ENCODE measurements at places on chromosomes 7 and 10. TPM values are rescaled to one million over a fixed set of nuclear protein-coding genes. Genes with fewer than 3 reads are reported as not detected.

ADARB2 gene
- total RNA-seq, result not detected

SFXN4 gene
- total RNA-seq, result 17.7 TPM

LRGUK gene
- under 0.01 TPM for total RNA-seq

OR2A12 gene
- total RNA-seq, result not detected

MUC12 gene
- total RNA-seq, result 0.51 TPM

DAGLB gene
- 22.6 TPM for total RNA-seq

BMPER gene
- 12.2 TPM for total RNA-seq

STEAP2 gene
- 29.8 TPM for total RNA-seq

GRCh38 chr10:60964257-60965235 lies 20.6 kb upstream of the RHOBTB1 start:
- peak; percentile 86 for DNase-seq

GRCh38 chr7:44757311-44757710 lies 8.7 kb downstream of the ZMIZ2 start:
- DNase-seq, result peak; percentile 33

DNA sequence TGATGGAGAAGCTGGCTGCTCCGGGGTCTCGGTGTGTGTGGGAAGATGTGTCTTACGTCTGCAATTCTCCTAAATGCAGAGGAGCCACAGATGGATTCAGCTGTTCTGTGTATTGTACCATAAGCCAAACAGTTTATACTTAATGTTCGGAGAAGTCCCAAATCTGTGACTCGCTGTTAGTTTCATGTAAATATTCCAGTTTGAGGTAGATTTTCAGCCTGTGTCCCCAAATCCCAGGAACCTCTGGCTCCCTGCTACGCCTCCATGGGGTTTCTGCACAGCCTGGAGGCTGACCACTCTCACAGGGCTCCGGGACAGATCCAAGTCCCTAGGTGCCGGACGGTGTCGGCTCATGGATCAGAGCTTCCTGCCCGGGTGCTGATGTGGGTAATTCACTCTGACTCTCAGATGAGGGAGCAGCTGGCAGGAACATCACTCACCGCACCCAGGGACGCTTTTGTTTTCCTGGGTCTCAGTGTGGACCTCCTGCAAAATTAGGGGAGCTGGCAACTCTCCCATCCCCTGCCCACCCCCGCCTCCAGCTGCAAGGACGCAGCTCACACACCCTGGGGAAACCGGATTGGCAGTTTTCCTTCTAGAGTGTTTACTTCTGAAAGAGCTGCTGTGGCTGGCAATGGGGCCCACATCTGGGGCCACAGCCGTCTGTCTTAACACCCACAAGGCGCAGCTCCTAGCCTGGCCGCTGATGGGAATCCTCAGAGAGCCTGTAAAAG lies 421.1 kb upstream of the FOXK1 start:
- peak; percentile 66 for DNase-seq

DNA sequence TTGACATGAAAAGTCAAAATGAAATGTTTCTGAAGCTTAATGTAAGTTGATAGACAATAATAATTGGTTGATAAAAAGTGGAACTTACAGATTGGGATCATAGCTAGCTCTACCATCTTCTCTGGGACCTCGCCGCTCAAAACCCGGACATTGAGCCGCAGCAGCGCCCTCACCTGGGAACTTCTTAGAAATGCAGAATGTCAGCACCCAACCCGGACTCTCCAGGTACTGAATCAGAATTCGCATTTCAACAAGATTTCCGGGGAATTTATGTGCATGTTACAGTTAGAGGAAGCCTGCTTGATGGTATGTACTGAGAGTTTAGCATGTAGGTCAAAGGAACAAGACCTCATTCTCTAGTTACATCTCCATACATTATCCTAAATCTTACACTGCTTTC lies 36.7 kb upstream of the ABLIM1 start:
- DNase-seq, result no peak

GRCh38 chr10:92408017-92408361 lies 117.0 kb downstream of the MARCHF5 start:
- DNase-seq, result no peak

DNA sequence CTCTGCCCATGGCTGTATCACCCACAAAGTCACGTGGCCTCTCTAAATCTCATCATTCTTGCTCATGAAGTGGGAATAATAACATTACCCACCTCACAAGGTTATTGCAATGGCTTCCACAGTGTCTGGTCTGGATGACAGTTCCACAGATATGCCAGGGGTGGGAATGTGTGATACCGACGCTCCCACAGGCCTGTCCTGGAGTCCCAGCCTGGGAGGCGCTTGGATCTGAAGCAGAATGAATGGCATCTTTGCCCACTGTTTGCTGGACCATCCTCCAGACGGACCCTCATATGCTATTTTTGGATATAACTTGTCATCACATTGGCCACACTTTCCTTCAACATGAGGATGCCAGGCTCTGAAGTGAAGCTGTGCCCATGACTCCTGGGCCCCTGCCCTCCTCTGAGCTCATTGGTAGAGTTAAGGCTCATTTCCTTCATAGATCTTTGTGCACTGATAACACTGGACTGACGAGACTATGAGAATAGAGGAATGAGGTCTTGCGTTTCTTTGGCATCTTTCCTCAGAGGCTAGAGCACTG lies 279.8 kb upstream of the ZNF32 start:
- DNase-seq, result no peak

DNA sequence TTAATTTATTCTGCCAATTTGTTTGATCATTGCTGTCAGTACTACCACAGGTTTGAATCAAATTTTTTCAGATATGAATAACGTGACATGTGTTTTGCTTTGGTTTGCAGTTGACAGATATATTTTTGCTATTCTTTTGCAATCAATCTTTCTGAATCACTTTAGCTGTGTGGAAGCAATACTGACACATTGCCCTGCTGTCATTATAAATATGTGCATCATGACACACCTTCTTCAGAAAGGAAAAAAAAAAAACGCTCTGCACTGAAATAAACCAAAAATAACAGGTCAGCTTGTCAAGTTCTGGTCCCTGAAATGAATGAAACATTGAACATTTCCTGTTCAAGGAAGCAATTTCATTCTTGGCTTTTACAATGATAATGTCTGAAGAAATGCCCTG lies 93.8 kb upstream of the FAM13C start:
- peak; percentile 4 for DNase-seq

DNA sequence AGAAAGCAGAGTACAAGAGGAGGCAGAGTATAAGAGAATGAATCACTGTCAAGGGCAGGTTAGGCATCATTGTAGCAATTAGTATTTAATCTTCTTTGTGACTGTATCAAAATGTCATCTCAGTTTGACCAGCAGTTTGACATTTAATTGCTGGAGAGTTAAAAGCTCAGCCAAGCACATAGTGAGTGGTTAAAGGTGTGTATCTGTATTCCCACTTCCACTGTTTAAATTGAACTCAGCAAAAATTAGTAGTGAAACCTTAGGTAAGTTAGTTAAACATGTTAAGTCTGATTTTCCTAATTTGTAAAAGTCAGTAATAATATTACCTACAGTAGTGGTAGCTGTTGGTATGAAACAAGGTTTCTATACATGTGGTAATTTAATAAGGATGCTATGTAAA lies 296.4 kb upstream of the MBL2 start:
- DNase-seq, result no peak

Measured in fibroblast of lung (primary cell).